Small intestine (tissue), 16 donors: ENCODE measurements at places on chromosomes 16 and 17. TPM values are rescaled to one million over a fixed set of nuclear protein-coding genes. Genes with fewer than 3 reads are reported as not detected.
A peak's percentile ranks its signal among the peaks of the same experiment; 100 is the strongest.

GRCh38 chr17:7579001-7579833, at the start of gene CD68:
Gene CD68, plus strand, starts transcription at chr17:7579638. Its CDS starts 40 bp downstream, at chr17:7579678.
- DNase-seq = peak; percentile 98

GRCh38 chr16:86322283-86322682, 188.0 kb upstream of the FOXF1 start:
- no peak for DNase-seq

DNA sequence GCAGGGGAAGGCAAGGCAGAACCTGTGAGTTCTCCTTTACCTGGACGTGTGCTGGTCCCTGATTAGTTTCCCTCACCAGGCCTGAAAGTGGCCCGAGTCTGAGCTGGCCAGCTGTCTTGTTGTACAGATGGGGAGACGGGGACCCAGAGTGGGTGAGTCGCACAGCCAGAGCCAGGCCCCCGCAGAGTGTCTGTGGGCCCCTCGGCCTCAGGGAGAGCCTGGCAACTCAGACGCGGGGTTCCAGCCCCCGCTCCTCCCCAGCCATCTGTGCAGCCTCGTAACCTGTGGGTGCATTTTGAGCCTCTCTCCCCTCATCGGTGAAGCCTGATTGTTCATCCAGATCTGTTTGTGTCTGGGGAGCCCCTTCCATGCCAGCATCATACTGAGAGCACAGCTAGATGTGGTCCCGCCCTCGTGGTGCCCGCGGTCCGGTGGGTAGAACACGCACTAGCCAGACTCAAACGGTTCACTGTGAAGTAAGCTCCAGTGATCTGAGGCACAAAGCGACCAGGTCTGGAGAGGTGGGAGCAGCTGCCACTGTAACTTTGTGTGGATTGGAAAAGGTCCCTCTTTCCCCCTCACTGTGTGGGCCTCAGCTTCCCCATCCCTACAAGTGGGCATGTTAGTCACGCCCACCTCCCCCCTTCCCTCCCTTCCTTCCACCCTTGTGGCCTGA, 6.0 kb upstream of the NDRG4 start:
- DNase-seq = no peak

GRCh38 chr16:77585379-77586251, 136.7 kb upstream of the NUDT7 start:
- DNase-seq = no peak

GRCh38 chr17:44266402-44267164, 1.4 kb downstream of the SLC4A1 start:
- no peak for DNase-seq

DNA sequence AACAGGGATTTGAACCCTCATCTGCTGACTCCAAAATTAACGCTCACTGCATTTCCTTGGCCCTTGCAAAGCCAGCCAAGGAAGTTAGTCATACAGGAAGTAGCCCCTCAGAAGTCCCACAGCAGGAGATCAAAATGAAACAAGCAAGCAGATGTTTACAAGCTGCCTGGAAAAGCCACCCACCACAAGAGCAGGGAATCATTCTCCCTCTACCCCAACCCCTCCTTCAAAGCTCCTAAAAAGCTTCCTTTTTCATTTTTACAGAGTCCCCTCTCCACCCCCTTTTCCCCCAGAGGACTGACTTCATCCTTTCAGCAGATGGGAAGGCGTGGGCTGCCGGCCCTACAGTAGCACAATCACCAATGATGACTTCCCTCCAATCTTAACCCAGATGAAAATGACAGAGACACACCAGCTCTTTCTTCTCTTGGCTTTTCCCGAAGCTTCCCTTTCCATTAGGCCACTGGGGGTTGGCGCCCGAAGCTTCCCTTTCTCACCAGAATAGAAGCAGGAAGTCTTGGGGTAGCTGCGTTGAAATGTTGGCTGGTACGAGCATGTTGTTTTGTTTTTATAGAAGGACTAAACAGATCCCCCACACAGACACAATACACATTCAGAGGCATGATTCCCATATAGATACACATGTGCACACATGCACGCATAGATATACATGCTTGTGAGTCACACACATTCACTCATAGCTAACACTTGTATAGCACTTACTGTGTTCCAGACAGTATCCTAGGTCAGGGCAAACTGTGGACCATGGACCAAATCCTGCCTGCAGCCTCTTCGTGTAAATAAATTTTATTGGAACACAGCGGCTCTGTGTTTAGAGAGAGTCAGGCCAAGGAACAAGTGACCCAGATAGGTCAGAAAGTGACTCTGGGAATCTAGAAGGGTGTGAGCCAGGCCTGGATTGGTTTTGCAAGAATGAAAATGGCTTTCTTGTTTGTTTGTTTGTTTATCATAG, 17.4 kb downstream of the ITPRIPL2 start:
- no peak for DNase-seq

GRCh38 chr17:13638855-13639458, 37.2 kb upstream of the HS3ST3A1 start:
- no peak for DNase-seq

- DNase-seq = peak; percentile 76
These were observed 56.0 kb downstream of the TNFRSF13B start for GRCh38 chr17:16915752-16916556.

DNA sequence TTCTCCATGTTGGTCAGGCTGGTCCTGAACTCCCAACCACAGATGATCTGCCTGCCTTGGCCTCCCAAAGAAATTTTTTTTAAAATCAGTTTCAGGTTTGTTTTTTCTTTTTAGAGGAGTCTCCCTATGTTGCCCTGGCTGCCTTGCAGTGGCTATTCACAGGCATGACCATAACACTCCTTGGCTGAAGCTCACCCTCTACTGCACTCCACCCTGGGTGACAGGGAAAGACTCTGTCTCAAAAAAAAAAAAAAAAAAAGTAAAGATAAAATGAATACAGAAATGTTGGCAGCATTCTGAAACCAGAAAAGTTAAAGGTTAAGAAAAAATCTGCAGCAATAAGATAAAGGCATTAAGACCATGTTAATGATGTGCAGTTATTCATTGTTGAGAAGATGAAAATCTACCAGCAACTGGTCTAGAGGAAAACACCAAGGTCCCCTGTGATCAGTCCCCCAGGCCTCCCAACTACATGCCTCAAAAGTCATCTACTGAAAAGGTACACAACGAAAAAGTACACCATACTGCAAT, 15.1 kb downstream of the YWHAE start:
- no peak for DNase-seq

GRCh38 chr17:77841742-77842527, 116.6 kb upstream of the TNRC6C start:
- peak; percentile 65 for DNase-seq

- no peak for DNase-seq
These were observed 282.6 kb downstream of the HAPSTR1 start for GRCh38 chr16:9374061-9374460.

GRCh38 chr17:43671031-43671692, 9.4 kb upstream of the MEOX1 start:
- no peak for DNase-seq

DNA sequence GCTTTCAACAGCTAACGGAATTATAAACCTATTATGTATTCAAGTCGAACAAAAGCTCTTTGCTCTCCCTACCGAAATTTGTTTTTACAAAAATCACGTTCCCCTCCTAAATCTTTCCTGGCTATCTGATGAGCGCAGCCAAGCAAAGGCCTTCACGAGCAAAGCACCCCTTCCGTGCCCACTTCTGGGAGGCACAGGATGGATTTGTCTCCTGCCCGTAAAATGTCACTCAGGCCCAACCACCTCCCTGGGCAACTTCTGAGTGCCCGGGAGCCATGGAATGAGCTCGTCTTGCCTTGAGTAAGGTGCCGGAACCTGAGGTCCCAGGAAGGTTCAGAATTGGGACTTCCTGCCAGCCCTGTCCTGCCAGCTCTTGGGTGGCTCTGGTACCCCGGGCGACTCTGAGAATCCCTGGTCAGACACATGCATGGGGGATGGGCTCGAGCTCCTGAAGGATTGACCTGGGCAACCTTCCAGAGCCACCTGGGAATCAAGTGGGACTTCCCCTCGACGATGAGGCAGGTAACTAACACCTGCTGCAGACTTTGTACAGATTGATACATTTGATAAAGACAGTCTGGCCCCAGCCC, 19.8 kb downstream of the SLC7A5 start:
- peak; percentile 85 for DNase-seq

DNA sequence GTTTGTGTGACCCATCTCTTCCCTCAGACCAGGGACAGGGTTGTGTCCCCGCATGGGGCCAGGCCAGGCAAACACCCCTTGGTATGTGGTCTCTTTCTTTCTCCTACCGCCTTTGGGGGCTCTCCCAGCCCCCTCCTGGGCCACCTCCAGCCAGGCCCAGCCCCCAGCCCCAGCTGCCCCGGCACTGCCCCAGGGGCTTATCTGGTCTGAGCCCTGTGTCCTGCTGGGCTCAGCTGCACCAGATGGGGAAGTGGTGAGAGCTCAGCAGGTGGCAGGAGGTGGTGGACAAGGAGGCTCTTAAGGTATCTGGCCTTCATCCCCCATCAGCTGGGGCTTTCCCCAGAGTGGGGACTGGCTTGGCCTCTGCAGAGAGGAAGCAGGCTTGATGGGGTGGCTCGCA, 8.7 kb downstream of the ADAM11 start:
- no peak for DNase-seq

DNA sequence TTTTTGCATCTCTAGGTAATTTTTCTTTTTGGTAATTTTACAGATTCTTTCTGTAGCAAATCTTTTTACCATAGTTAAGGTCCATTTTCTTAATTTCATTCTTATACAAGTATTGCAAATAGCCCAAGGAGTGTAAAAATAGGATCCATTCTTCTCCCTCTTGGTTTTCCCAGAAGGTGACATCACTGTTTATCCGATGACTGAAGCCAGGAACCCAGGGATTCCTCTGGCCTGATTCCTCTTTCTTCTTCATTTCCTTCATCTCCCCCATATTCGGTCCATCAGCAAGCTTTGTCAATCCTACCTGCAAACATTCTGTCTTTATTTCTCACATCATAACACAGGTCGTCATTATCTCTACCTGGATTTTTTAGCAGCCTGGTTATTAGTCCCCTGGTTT, 5.3 kb downstream of the RBBP6 start:
- no peak for DNase-seq

GRCh38 chr16:12063435-12063834, 86.9 kb downstream of the SNX29 start:
- no peak for DNase-seq

GRCh38 chr16:3046641-3047386, 453 bp downstream of the MMP25 start:
- no peak for DNase-seq

DNA sequence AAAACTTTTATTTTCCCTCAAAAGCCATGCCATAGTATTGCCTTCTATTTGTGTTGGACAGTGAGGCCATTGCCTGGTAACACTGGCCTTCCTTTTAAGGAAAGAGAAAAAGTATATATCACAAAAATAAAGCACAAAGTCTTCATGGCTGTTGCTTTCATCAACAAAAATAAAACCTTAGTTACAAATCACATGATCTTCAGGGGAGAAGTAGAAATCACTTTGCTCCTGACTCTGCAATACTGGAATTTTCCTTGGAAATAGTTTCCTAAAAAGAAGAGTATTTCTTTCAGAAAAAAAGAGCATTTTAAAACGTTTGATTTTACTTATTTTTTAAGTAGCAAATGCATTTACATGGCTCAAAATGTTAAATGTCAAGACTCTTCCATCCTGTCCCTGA, 41.9 kb downstream of the FAM20A start:
- no peak for DNase-seq

DNA sequence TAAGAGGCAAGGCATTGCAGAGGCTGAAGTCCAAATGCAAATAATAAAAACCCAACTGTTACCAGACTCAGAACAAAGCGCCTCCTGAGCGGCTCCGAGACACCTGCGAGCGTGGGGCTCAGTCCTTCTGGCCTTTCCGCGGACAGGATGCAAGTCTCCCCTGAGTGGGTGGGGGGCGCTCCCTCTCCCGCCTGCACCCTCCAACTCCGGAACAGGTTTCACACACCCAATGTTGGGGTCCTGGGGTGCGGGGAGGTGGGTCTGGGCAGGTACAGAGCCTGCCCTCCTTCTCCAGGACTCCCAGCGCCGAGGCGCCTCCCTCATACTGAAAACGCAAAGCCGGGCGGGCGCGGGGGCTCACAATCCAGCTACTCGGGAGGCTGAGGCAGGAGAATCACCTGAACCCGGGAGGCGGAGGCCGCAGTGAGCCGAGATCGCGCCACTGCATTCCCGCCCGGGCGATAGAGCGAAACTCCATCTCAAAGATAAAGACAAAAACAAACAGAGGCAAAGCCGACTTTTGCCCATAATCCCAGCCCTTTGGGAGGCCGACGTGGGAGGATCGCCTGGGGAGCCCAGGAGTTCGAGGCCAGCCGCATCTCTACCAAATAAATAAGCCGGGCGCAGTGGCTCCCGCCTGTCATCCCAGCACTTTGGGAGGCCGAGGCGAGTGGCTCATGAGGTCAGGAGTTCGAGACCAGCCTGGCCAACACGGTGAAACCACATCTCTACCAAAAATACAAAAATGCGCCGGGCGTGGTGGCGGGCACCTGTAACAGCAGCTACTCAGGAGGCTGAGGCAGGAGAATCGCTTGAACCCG, 893 bp downstream of the GINS2 start:
- no peak for DNase-seq

DNA sequence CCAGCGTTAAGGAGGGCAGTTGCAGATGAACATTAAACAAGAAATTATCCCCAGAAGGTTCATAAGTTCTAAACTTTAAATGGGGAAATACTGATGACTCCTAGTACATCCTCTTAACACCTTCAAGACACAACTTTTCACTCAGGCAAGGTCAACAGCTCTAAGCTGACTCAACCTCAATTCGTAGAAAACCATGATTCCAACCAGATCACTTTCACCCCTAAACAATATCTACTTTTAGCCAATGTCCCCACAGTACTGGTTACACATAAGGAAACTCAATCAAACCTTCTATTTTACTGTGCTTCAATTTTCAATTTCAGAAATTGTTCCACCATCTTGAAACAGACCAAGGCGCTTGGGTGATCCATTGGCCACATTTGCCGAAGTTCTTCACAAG, 2.3 kb downstream of the CDYL2 start:
- no peak for DNase-seq

DNA sequence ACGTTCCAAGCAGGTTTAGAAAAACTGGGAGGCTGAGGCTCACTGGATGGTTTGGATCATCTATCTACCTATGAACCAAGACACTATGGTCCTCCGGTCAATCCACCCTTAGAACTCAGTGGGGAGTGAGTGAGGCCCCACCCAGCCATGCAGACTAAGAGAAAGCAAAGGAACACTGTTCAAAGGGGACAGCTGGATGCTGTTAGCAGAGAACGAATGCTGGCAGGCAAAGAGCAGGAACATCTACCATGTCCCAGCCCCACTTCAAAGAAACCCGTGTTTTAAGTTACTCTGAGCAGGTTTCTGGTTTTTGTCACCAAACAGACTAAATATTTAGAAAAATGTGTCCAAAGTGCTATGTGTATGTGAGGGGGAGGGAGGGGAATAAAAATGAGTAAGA, 183.4 kb upstream of the XYLT1 start:
- no peak for DNase-seq

GRCh38 chr16:89099905-89100304, 6.3 kb downstream of the ACSF3 start:
- DNase-seq = peak; percentile 77

GRCh38 chr17:57619061-57619937, 125.8 kb downstream of the CCDC182 start:
- DNase-seq = no peak

Gene ABHD15
- 6.5 TPM for polyA plus RNA-seq

Gene TP53TG3B
- polyA plus RNA-seq = not detected

Gene TP53TG3D
- not detected for polyA plus RNA-seq

Gene CCDC57
- polyA plus RNA-seq = 41.5 TPM

Gene NKD1
- 0.27 TPM for polyA plus RNA-seq

Gene CCL2
- polyA plus RNA-seq = 29.2 TPM

Gene CCL3
- 4.7 TPM for polyA plus RNA-seq

Gene NPIPA5
- 16.3 TPM for polyA plus RNA-seq

Gene PIRT
- polyA plus RNA-seq = not detected

Gene CCL17
- 0.18 TPM for polyA plus RNA-seq

Gene SYT17
- polyA plus RNA-seq = 7.1 TPM

Gene LRRC75A
- 130 TPM for polyA plus RNA-seq

Gene CORO1A
- polyA plus RNA-seq = 65.7 TPM

Gene SDF2
- polyA plus RNA-seq = 48.4 TPM

Gene SLC16A13
- 1.9 TPM for polyA plus RNA-seq
